Stromal cell of bone marrow (primary cell): ENCODE measurements at places on chromosomes 11 and 22.

GRCh38 chr22:35219012-35219411 is 38.3 kb upstream of the HMGXB4 start:
- DNase-seq: peak; percentile 10

DNA sequence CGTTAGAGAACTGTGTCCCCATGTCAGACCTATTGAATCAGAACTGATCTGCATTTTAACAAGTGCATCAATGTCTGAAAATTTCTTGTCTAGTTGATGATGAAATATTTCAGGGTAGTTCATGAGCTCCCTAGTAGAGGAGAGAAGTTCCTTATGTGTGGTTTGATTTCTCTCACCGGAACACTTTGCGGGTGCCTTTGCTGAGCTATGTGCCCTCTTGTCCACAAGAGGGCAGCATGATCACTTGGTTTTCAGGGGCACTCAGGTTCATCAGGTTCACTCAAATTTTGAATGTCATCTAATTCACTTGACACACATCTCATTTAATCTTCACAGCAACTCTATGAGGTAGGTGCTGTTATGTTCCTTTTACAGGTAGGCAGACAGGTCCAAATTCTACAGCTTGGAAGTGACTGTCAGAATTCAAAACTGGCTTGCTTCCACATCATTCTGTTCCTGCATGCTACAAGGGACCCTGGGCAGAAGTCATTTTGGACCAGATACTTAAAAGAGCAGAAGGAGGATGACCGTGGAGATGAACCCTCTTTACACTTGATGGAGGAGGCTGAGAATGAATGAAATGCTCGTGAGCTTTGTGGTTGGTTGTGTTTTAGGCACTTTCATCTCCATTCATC is 55.6 kb downstream of the P4HA3 start:
- DNase-seq: peak; percentile 45

DNA sequence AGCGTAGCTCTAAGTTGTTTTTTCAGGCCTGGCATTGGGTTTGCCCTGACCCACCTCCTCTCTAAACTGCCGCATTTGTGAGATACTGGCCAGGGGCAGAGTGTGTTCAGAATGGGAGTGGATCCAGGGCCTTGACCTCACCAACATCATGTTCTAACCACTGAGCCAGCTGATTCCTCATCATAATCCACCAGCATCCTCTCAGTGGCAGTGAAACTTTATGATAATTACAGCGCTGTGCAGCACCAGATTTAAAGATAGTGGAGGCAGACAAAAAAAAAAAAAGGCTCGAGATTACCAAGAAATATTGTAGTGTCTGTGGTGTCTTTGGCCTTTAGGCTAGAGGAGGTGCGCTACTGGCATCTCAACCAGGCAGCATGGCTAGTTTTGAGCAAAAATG is 53.0 kb downstream of the KREMEN1 start:
- no peak for DNase-seq

- peak; percentile 44 for DNase-seq
These were observed 9.7 kb upstream of the RCN1 start for GRCh38 chr11:32081129-32081641.

GRCh38 chr11:43517518-43517917 is 158.8 kb downstream of the TTC17 start:
- DNase-seq: peak; percentile 9

DNA sequence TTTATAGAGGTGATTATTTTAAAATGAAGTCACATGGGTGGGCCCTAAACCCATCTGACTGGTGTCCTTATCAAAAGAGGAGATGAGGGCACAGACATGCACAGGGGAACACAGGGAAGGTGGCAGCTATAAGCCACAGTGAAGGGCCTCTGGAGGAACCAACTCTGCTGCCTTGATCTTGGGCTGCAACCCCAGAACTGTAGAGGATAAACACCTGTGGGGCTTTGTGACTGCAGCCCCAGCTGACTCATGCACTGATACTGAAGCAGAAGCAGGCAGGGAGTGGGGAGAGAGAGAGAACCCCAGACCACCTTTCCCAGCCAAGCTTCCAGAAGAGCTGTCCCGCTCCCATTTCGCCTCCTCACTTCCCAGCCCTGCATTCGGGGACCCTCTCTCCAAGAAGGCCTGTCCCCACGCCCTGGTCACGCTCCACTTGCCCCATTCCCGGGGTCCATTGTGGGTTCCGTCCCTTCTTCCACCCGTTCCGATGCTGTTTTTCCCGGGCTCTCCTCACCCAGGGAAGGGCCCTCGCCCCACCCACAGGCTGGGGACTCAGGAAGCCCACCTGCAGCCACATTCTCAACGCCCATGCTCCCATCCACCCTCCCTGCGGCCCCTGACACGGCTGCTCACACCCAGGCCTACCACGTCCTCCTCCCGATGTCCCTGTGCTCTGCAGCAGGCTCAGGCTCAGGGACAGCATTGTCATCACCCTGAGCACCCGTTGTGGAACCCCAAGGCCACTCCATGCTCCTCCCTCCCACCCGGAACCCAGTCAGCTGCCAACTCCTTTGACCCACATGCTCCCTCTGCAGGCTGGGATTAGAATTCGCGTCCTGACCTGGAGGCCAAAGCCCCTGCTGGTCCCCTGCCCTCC is 90.8 kb upstream of the SHANK2 start:
- no peak for DNase-seq

DNA sequence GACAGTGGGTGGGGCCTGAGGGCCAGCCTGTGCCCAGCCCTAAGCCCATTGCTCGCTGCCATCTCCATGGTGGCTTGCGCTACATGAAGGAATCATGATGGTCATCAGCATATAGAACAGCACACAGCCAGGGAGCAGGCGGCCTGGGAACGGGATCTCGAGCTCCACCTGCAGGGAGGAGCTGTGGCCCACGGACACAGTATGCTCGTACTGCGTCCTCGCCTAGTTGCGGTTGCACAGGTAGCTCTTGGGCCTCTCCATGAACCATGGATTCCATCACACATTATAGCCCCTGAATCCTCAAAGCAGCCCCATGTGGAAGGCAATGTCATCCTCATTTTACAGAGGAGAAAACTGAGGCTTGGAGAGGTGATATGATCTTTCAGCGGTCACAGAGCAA is 15.1 kb downstream of the SEC14L4 start:
- DNase-seq: no peak
